ENCODE measurements at places on chromosomes 13 and 19. TPM values are rescaled to one million over a fixed set of nuclear protein-coding genes. Genes with fewer than 3 reads are reported as not detected.

GRCh38 chr13:58476206-58476918, 844.8 kb downstream of the PCDH17 start:
- no peak for DNase-seq

- no peak for DNase-seq
These were observed 159.0 kb upstream of the IRS2 start for GRCh38 chr13:109945206-109945960.

GRCh38 chr13:70394031-70394548, 285.8 kb upstream of the KLHL1 start:
- no peak for DNase-seq

DNA sequence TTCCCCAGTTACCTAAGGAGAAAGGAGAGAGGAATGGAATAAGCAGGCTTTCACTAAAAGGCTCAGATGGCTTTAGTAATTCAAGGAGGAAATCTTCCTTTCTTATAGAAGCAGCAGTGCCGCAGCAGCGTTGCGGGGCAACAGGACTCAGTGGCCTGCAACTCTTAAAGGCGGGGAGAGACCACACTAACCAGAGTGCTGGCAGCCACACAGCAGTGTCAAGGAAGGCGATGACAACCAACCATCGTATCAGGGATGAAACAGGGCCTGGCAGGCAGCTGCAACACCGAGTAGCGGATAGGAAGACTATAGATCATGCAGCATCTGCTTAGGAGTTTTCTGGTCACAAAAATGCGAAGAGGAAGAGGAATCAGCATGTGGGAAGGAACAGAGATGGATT, 106.0 kb downstream of the ERCC5 start:
- no peak for DNase-seq

NLRP7 gene
- total RNA-seq, result not detected

- no peak for DNase-seq
These were observed 706 bp upstream of the DNAJC3 start for GRCh38 chr13:95676105-95676761.

GRCh38 chr13:60617991-60618733, 221.1 kb downstream of the TDRD3 start:
- DNase-seq, result no peak

POMP gene
- total RNA-seq, result 60.9 TPM

MAP4K1 gene
- 10.9 TPM for total RNA-seq

DNA sequence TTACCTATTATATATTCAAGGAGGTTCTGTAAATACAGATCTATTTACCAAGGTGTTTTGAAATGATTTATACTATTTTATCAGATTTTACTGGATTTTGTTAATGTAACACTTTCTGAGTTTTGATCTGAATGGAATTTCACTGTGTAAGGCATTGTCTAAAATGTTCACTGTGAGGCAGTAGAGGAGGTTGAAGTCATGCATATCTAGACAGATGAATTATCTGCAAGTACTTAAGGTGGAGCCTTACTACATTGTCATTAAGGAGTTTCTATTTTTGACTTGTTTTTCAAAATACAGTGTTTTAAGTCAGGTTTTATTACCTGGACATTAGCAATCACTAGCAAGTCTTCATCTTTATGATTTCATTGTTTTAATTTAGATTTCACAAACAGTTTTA, 62.1 kb downstream of the TM9SF2 start:
- no peak for DNase-seq

ZNF433 gene
- 10.7 TPM for total RNA-seq

DNA sequence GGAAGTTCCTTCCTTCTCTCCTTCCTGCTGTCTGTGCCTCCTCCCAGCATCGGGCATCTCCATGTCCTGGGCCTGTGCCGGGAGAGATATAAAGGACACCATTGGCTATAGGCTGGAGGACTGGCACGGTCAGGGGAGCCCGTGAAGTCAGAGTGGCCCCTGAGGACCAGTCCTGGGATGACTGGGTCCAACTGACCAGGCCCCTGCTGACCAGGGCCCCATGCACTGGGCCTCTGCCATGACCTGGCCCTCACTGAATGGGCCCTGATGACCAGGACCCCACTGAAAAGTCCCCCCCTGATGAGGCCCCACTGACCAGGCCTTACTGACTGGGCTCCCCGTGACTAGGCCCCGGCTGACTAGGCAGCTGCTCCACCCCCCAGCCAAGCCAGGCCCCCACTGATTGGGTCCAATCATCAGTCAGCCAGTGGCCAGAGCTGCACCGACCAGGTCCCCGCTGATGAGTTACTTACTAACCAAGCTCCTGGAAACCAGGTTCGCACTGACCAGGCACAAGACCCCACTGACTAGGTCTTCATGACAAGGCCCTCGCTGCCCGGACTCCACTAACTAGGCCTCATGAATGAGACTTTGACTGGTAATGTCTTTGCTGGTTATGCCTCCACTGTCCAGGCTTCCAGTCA, 20.0 kb upstream of the ZNF14 start:
- no peak for DNase-seq

CHST8 gene
- total RNA-seq, result 3.4 TPM

GRCh38 chr19:55041627-55042343, 3.7 kb upstream of the GP6 start:
- DNase-seq, result no peak

AZU1 gene
- total RNA-seq, result 4.8 TPM

GRCh38 chr13:26563713-26564112, 6.2 kb downstream of the WASF3 start:
- no peak for DNase-seq

TPGS1 gene
- 18.0 TPM for total RNA-seq

Measured in progenitor cell of endocrine pancreas (in vitro differentiated cells).